Cerebellar nuclear complex (tissue), 1 donor: ENCODE measurements at places on chromosomes 4 and X.

DNA sequence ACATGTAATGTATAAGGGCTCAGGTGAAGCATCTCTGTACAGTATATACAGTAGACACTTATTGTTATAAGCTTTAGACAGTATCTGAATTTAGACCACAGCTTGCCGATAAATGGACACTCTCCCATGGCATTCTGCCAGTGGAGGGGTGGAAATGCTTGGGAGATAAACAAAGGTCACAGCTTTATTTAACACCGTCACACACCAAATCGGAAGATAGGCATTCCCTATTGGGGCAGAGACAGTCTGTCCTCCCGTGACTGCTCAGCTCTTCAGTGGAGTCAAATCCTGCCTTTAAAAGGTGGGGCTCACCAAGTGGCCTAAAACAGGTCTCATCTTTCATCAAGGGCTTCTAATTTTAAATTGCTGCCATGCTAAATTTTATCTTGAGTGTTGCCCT is 178.8 kb downstream of the CAMK2D start:
- DNase-seq: no peak

GRCh38 chr4:78543424-78544125 is 8.0 kb upstream of the ANXA3 start:
- DNase-seq: no peak

- DNase-seq: peak; percentile 36
These were observed 793 bp downstream of the ARSJ start for GRCh38 chr4:113978561-113979147.

GRCh38 chrX:110044346-110045249 is 41.7 kb downstream of the TMEM164 start:
- peak; percentile 4 for DNase-seq
